ENCODE measurements at places on chromosomes 7 and 10.
A peak's percentile ranks its signal among the peaks of the same experiment; 100 is the strongest.

DNA sequence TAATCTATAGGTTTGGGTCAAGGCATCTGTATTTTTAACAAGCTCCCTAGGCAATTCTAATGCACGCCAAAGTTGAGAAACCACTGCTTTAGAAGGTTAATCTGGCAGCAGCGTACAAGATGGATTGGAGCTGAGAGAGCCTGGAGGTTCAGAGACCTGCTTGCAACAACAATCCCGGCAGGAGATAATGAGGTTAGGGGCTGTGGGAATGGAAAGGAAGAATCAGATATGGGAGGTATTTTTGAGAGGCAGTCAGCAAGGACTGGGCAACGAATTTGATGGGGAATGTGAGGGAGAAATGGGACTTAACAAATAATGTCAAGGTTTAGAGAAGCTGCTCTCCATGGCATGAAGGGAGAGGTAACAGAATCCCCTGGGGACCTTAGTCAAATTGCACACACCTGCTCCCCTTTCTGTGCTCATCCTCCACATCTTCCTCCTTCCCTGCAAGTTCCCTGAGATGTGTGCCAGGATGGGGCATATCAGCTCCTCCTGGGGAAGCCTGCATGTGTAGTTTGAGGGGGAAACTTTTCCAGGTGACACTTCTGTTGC lies 731.0 kb upstream of the GALNT17 start:
- DNase-seq: no peak

GRCh38 chr10:11697718-11698527 lies 44.3 kb upstream of the ECHDC3 start:
- DNase-seq: no peak

DNA sequence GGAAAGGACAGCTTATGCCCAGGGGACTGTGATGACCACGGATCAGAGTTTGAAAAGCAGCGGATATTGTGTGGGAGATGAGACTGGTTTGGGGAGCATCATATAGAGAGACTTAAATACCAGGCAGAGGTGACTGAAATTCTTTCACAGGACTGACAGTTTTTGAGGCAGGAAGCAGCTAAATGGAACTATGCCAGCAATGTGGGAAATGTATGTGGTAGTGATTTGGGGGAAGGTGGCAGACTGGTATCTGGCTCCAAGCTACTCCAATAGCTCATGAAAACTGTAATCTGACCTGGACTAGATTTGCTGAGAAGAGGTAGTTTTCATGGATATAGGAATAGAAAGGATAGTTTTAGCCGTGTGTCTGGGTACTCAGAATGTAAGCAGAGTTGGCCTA lies 592.6 kb downstream of the REEP3 start:
- no peak for DNase-seq

- no peak for DNase-seq
Measured at GRCh38 chr7:48363174-48363573, 191.9 kb downstream of the ABCA13 start.

DNA sequence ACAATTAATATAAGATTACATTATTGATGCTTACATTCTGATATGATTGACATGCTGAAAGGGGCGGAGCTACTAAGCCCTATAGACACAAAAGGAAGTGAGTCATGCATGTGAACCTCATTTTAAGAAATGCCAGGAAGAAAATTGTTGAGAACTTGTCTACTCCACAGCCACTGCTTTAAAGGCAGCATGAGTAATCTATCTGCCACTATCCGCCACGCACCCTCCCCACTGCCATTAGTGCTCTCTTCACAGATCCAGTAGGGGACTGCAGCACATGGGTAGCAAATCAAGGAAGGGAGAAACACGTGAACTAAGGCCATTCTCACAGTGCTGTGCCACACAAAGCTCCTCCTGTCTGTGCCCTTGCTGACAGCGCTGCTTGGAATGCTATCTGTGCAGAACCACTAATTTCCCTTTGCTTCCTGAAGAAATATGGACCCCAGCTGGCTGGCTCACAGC lies 524.8 kb downstream of the GRM8 start:
- DNase-seq: no peak

- DNase-seq: no peak
Measured at GRCh38 chr7:30563326-30563942, 31.2 kb upstream of the GARS1 start.

GRCh38 chr10:106816318-106817085 lies 348.0 kb downstream of the SORCS1 start:
- DNase-seq: no peak

- DNase-seq: no peak
Measured at GRCh38 chr10:88082806-88083596, 219.6 kb downstream of the PTEN start.

GRCh38 chr7:66167773-66168387 lies 37.3 kb upstream of the TPST1 start:
- DNase-seq: peak; percentile 69

- no peak for DNase-seq
Measured at GRCh38 chr10:131195558-131196159, 115.9 kb downstream of the TCERG1L start.

GRCh38 chr10:84233940-84234339 lies 7.4 kb downstream of the LRIT1 start:
- no peak for DNase-seq

GRCh38 chr7:82534684-82535083 lies 91.1 kb upstream of the CACNA2D1 start:
- peak; percentile 17 for DNase-seq

GRCh38 chr7:92425311-92425947 lies 21.9 kb upstream of the GATAD1 start:
- no peak for DNase-seq

DNA sequence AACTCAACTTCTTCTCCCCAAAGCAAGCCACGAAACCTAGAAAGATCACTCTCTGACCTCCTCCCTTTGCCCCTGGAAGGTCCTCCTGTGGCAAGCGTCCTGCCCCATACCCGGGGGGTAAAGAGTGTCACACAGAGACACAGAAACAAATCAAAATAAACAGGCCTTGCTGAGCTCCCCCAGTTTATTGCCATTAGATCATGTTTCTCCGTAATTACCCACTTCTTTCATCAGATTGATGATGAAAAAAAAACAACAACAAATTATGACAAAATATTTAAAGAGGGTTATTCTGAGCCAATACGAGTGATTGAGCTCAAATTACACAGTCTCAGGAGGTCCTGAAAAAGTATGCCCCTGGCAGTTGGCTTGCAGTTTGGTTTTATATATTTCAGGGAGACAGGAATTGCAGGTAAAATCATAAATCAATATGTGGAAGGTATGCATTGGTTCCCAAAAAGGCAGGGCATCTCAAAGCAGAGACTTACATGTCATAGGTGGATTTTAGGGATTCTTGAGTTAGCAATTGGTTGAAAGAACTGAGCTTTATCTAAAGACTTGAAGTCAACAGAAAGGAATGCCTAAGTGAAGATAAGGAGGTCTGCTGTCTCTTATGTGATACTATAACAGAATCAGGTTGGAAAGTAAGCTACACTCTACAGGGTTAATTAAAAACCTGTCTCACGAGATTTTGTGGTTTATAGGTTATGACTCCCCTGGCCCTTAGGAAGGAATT lies 86.2 kb downstream of the APBB1IP start:
- no peak for DNase-seq

DNA sequence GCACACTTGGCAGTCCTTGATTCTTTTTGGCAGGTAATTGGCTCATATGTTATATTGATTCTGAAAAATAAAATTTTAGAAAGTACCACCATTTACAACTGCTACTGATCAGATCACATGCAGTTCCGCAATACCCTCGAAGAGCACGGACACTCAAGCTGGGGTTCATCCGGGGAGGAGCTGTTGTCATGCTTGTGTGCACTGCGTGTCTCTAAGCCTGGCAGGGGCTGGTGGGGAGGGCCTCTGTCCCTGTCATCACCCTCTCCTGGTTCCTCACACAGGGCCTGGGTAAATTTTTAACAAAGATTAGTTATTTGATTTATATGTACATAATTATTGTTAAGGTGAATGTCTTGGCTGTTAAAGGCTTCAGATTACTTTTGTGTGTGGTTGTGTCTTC lies 45.2 kb downstream of the TRRAP start:
- DNase-seq: no peak

DNA sequence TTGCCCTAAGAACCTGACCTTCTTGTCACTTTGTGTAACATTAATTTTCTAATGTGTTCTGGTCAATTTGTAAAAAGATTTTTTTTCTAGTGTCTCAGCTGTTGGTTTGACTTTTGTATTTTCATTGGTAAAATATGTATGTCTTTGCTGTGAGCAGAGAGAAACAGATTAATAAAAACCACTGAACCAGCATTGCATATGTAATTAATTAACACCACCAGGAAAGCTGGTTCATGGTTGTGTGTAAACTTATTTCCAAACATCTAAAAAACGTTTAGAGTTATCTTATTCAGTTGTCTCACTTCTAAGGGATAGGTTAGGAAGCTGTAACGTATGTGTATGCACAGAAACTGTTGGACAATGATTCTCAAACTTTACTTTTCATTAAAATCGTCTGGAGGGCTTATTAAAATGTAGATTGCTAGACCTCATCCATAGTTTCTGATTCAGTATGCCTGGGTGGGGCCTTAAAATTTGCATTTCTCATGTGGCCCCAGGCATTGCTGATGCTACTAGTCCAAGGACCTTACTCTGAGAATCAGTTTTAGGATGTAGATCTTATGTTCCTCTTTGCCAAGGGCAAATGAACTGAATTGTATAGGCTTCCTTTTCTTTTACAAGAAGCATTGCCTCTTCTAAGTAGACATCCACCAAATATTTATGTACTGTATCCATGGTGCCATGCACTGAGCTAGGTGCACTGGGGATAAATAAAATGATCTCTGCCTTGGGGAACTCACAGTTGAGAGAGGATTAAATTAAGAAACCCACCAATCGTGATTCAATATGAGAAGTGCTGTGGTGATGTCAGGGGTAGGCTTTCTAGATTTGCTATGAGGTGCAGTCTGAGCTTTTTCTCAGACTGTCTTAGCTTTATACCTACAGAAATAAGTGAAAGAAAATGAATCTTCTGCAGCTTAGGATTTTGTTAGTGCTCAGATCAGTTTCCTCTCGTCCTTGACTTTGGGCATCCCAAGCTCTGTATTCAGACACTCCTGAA lies 98.7 kb downstream of the AUTS2 start:
- no peak for DNase-seq

DNA sequence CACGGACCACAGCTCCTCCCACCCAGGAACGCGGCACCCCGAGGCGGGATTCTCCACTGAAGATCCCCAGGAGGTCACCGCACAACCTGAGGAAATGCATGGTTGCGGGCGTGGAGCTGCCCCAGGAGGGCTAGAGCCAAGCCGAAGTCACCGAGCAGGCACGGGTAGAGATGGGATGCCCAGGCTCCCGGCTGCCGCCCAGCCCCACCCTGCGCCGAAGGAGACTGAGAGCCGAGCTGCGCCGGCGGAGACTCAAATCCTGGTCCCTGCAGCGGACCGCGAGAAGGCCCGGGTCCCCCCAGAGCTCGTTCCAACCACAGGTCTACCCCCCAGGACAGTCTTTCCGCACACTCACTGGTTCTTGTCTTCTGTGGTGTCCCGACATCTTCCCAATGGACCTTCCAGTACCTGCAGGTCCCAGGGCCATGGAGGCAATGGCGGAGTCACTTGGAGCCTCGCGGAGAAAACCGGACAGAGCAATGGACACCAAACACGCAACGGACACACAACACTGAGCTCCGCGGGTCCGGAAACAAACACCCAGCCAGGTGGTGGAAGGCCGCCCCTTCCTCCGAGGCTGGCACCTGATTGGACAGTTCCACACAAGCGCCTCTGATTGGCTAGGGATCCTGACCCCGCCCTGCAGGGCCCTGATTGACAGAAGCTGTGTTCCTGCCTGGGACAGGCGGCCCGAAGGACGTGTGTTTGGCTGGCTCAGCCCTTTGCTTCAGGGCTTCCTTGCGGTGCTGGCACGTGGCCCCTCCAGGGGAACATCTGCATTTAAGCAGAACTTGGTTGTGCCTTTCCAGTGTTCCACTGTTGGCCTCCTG lies 331.9 kb upstream of the NUPR2 start:
- DNase-seq: no peak

DNA sequence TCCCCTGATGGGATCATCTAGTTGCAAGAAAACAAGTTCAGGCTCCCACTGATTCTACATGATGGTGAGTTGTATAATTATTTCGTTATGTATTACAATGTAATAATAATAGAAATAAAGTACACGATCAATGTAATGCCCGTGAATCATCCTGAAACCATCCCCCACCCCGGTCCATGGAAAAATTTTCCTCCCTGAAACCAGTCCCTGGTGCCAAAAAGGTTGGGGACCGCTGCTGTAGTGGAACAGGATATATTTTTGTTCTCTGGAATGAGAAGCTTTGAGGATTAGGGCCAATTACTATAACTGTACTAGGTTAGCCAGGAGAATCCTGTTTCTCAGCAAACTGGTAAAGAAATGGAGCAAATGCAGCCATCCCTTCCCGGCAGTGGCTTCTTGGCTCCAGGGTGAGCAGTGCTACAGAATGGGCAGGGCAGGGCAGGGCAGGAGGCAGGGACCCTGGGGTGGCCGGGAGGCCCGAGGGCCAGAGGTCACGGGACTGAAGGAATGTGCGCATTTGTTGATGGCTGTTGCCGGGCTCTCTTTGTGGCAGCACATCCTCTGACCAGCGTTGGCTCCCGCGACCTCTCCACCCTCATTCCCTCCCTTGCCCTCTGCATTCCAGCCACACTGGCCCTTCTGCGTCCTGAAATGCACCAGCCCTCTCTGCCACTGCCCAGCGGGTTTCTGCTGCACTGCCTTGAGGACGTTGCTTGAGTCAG lies 162.3 kb upstream of the NPS start:
- no peak for DNase-seq

DNA sequence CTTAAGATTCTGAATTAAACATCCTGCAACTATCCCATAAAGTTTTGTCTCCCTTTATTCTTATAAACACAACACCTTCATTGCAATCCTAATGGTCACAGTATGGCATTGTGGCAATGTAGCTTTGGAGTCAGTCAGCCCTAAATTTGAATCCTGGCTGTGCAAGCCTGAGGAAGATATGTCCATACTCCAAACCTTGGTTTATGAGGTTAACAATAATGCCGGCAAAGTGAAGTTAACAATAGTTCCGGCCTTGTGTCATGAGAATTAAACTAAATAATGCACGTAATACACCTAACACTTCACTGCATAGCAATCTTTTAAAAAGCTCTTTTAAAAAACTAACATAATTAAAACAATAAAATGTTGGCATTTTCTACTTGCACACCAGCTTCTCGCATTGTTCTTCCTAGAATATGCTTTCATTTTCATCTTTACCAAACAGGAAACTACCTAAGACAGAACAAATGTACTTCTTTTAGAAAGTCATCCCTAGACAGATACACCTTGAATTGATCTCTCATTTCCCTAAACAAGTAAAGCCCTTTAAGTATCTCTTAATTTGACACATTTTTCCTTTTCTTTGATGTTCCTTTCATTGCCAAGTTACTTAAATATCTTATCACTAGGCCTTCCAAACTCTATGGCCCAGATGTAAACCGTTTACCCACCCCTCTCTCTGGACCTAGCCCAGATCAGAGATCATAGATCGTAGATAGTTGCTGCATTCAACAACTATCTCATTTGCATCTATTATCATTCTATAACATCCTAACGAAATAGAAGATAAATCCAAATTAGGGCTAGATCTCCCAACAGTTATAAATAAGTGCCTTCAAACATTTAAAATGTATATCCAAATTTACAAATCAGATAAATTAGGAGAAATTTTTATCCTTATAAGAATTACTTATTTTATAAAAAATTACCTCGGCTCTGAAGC lies 66.7 kb downstream of the CREB3L2 start:
- no peak for DNase-seq

- no peak for DNase-seq
Measured at GRCh38 chr7:151431281-151431767, 8.6 kb downstream of the CRYGN start.

GRCh38 chr10:24554036-24554435 lies 169.7 kb downstream of the ARHGAP21 start:
- DNase-seq: no peak

GRCh38 chr7:64509583-64509982 lies 53.3 kb downstream of the ZNF680 start:
- no peak for DNase-seq

- DNase-seq: no peak
Measured at GRCh38 chr10:73800560-73801252, 10.7 kb downstream of the NDST2 start.
